ENCODE measurements at places on chromosomes 16 and 17.
A peak's percentile ranks its signal among the peaks of the same experiment; 100 is the strongest.

DNA sequence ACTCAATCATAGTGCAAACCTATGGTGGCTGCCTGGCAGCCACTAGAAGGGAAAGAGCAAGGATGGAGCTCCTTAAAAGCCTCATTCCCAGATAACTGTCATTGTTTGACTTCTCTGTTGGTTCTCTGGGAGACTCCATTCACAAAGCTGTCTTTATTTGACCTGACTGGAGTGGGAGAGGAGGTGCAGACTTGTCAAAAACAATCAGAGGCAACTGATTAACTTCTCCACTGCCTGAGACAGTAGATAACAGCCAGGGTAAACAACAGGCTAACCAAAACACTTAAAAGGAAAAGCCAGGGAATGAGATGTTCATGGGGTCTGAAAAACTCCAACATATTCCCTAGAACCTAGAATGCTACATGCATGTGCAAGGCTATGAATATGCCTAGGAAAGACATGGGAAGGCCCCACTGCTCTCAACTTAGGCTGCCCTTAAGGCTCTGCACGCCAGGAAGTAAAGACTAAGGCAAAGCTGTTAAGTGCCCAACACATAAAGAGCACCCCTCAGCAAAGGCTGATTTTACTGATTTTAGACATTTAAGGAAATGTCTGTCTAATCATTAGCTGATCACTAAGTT lies 82.0 kb downstream of the TTC19 start:
- DNase-seq: no peak

DNA sequence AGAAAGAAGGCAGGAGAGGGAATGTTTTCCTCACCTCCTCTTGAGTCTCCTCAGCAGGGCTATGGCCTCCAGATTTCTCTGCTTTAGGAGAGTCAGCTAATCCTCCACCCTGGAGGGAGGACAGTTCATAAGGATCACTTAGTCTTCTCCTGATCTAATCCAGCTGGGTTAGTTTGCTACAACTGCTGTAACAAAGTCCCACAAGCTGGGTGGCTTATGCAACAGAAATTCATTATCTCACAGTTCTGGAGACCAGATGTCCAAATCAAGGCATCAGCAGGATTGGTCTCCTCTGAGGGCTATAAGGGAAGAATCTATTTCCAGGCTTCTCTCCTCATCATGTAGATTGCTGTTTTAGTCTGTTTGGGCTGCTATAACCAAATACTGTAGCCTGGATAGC lies 40.6 kb upstream of the XYLT1 start:
- no peak for DNase-seq

DNA sequence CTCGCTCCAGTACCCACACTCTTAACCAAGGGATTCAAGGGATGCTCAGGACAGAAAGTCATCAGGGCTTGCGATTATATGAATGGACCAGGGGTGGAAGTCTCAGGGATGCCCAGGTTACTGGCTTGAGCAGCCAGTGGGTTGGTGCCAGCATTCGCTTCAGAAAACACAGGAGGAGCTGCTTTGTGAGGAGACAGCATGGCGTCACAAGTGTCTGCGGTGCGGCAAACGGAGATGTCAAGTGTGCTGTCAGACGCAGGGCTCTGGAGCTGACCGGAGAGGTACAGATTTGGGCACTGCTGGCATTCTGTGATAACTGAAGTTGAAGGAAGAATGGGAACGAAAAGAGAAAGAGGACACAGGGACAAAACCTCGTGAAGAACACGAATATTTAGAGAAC lies 4.1 kb downstream of the MARCHF10 start:
- no peak for DNase-seq

DNA sequence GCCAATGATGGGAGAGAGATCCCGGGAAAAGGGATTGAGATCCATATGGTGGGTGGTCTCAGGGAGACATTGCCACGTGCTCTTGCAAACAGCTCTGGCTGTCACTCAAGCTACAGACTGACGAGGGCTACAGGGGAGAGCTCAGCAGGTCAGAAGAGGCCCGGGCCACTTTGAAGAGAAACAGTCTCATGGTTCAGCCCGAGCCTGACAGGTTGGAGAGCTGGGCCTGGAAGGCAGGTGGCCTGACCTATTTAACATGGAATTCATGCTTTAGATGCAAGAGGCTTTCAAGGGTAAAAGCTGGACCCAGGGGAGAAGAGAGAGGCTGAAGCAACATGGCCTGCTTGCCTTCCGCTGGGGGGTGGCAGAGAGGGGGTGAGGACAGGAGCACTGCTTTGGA lies 81.0 kb upstream of the BRD7 start:
- no peak for DNase-seq

DNA sequence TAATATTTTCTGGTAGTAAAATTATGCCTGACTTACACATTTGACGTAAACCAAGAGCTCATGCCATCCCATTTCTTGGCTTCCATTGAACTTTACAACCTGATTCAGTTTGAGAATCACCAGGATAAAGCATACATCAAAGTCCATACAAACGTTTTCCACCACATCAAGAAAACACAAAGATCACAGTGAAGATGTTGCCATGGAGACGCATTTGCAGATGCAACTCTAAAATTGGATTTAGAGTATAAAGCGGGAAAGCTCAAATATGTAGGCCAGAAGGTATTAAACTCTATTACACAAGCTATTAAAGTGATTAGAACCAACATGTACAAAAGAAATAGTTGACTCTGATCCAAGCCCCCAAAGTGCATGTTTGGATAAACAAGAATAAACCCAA lies 10.4 kb downstream of the C16orf46 start:
- no peak for DNase-seq

GRCh38 chr16:88569614-88569984 lies 604 bp upstream of the ZC3H18 start:
- no peak for DNase-seq

GRCh38 chr17:2500446-2500845 lies 11.2 kb downstream of the METTL16 start:
- no peak for DNase-seq

DNA sequence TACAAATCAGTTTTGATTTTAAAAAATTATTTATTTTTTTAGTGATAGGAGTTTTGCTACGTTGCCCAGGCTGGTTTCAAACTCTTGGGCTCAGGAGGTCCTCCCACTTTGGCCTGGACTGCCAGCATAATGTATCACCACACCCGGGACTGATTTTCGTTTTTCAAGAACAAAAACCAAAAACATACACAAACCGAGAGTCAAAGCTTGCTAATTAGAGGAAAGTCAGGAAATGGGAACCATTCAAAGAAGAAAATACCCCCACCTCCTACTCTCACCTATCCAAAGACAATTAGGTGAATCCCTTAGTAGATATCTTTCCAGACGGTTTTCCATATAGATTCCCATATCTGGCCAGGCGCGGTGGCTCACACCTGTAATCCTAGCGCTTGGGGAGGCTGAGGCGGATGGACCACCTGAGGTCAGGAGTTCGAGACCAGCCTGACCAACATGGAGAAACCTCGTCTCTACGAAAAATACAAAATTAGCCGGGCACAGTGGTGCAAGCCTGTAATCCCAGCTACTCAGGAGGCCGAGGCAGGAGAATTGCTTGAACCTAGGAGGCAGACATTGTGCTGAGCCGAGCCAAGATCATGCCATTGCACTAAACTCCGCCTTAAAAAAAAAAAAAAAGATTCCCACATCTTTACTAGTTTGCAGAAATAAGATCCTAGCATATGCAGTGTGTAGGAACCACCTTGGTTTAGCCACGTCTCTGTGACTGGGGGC lies 883 bp upstream of the SPN start:
- DNase-seq: no peak

DNA sequence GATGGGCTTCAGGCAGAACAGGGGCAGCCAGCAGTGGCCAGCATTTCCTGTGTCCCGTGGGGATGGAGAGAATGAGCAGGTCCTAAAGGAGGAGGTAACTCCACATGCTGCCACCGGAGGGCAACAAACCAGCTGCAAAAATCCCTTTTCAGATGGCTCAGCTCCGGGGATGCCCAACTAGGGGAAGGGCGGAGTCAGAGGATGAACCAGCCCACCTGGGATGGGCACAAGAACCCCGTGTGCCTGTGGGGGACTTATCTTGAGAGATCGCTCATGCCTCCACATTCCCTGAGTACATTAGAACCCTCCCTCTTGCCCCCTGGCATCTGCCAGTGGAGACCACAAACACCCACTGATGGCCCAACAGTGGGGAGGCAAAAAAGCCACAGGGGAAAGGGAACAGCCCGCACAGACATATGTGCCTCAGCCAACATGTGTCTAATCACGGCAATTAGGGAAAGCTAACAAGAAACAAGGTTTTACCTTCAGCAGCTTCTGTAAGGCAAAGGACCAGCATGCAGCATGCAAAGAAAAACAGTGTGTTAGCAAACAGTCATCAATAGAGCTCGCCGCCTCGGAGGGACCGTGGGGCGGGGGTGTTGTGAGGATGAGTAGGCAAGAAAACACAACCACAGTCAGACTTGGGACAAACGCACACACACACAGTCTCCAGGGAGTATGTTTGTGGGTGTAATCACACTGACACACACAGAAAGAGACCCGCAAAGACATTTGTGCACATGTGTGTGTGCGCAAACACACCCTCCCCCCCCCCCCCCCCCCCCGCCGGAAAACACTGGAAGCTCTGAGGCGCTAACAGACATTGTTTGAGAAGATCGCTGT lies 64.0 kb downstream of the MYO18A start:
- DNase-seq: peak; percentile 55

DNA sequence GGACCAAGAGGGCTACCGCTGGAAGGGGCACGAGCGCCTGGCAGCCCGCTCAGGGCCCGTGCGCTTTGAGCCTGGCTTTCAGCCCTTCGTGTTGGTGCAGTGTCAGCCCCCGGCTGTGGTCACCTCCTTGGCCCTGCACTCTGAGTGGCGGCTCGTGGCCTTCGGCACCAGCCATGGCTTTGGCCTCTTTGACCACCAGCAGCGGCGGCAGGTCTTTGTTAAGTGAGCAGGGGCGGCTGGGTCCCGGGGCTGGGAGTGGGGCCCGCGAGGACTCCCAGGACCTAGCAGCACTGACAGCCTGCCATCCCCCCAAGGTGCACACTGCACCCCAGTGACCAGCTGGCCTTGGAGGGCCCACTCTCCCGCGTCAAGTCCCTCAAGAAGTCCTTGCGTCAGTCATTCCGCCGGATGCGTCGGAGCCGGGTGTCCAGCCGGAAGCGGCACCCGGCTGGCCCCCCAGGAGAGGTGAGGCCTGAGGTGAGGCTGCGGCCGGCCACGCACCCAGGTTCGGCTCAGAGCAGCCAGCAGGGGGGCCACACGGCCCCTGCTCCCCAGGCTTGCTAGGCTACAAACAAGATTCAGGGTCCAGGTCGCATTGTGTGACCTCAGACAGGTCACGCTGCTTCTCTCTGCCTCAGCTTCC lies 17.4 kb upstream of the MYO15B start:
- DNase-seq: no peak

- DNase-seq: no peak
These were observed 153.5 kb downstream of the MYO1D start for GRCh38 chr17:32723310-32723955.

DNA sequence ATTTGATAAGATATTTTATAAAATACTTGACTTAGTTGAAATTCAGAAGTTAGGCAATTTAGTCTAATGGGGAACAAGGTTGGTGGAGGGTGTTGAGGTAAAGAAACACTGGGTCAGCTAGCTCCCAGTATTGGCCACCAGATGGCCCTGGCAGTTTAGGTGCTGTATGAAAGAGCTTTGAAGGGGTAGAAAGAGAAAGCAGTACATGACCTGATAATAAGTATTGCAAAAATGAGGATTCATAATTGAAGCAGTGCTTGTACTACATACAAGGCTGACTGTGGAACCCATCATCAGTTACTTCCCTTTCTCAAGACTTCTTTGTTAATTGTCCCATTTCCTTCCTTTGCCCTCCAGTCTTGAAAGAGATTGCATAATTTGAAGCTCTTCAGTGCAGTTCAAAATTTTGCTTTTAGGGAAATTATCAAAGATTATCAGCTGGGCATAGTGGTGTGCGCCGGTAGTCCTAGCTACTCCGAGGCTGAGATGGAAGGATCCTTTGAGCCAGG lies 29.4 kb downstream of the TANC2 start:
- DNase-seq: no peak

DNA sequence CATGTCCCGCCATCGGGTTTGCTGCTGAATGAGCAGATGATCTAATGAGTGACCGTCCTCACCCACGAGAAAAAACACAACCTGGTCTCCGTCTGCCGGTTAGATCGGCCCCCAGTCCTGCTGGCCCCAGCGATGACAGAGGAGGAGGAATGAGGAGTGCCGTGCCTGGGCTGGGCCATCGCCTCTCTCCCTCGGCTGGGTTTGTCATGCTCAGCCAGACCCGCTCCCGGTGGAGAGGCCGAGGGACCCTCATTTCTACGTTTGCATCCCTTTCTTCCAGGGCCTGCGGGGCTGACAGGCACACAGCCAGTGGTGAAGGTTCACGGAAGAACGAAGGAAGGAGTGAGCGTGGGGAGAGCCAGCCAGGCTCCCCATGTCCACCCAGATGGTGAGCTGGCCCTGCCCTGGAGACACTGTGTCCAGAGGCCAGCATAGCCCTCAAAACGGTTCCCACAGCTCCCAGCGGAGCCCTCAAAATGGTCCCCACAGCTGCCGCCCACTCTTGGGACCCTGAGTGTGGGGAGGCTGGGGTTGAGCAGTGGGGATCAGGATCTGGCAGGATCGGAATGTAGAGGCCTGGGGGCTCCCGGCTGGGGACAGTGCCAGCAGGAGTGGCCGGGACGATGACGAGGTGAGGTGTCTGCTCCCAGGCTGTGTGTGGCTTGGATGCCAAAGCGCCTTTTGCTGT lies 23.9 kb downstream of the CBFA2T3 start:
- DNase-seq: no peak

GRCh38 chr17:7023576-7024401 lies 939 bp downstream of the BCL6B start:
- DNase-seq: peak; percentile 94

DNA sequence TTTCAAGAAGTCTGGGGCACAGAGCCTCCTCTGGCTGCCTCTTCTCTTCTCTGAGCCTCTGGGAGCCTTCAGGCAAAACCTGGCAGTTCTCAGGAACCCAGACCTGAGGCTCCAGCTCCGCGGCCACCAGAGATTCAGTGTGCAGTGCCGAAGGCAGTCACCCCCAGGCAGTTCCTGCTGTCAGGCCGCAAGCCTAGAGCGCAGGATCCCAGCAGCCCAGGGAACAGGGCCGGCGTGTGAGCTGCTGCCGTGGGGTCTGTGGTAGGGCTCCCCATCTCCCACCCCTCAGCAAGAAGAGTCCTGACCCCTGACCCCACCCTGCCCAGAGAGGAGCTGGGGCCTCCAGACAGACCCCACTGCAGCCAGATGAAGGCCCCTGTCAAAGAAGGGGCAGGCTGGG lies 78.2 kb downstream of the AMFR start:
- no peak for DNase-seq

DNA sequence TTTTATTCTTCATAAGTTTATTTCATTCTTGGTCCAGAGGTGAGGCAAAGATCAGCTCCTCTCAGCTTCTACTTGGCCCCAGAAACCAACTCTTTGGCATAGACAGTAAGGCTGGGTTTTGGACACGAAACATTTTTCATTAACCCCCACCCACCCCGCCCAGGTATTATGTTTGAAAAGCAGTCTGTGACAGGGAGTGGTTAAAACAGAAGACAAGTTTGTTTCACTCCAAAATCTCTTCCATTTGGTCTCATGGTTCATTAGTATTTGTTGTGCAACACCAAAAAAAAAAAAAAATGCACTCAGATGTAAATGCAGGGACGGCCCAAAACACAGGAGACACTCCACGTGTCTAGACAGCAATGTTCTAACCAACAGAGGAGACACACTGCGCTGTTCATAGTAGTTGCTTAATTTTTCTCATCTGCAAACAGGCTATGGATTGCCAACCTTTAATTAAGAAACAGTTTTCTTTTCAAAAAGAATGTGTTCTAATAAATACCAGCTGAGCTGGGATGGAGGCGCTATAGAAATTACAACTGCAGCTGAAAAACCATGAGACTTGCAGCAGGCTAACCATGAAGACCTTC lies 39.8 kb upstream of the MMP2 start:
- DNase-seq: no peak

- DNase-seq: no peak
These were observed 96.7 kb downstream of the SYCE1L start for GRCh38 chr16:77295896-77296295.

Measured in CD4-positive, alpha-beta T cell treated with Interleukin-17A for 4 hours (primary cell).